ENCODE measurements at places on chromosomes 2 and 18.

GRCh38 chr18:77079954-77080682 is 52.5 kb downstream of the MBP start:
- no peak for DNase-seq

GRCh38 chr18:42030586-42031182 is 75.7 kb downstream of the PIK3C3 start:
- DNase-seq = peak; percentile 2

DNA sequence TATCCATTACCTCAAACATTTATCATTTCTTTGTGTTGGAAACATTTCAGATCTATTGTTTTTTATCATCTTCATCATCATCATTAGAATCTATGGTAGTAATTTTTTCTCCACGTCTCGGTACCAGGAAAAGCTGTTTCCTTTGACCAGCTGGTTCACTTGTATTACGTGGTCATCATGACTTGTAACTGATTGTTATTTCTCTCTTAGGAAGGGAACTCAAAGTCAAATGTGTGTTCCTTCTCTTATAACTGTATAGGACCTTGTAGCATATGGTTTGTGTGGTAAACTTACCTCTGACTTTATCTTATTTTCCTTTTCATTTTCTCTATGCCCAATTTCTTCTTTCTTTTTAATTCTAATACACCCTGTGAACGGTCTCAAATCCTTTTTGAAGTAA is 16.5 kb downstream of the NCOA1 start:
- no peak for DNase-seq

DNA sequence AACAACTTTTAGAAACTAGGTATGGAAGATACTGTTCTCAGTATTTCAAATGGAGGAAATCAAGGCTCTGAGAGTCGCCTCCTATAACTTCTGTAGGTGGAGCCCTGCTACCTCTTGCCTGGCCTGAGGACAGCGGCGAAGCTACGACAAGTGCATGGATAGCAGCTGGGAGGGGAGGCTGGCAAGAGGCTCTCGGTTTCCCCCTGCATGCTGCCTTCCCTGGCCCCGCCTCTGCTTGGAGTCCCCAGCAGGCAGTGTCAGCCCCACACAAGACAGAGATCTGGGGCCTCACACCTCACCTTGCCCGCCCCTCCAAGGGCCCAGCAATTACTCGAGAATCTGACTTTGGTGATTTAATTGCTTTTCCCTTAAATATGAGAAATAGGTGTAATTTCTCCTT is 107.6 kb upstream of the POU3F3 start:
- no peak for DNase-seq

DNA sequence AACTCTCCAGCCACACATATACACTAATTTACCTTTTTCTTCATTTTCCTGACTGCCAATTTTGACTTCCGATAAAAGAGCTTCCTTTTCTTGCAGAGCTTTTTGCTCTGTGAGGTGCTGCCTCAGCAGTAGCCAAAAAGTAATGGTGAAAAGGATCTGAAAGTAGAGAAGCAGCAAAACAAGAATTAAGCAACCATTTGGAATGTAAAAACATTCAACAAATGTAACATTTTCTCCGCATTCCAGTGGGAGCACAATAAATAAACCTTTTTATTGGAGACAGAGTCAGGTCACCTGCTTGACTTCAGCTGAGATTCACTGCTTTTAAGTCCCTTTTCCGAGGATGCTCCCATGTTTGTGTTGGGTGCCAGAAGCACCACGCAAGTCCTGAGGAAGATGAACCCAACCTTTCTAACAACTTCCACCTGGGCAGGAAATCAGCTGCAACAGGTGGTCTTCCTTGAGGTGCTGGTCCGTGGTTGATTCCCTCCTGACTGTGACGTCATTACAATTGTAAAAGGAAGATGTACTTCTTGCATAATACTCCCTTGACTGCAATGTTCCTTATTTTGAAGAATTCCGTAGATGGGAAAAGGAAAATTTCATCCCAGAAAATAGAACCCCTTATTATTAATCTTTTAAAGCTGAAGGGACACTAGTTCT is 265.5 kb downstream of the NAPG start:
- DNase-seq = no peak

DNA sequence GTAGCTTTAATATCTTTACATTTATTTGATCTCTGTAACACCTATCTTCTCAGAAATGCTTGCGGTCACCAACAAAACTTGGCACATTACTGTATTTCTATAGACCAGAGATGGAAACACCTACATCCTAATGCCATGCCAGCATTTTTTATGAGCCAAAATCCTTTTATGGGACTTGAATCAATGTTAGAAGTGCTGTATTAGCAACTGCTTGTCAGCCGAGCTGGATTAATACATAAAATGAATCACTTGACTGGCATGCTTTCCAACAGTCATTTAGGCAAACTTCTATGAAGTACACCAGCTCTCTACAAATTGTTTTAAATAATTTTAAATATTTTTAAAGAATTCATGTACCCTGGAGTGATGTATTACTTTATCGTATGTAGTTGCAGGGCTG is 272.9 kb upstream of the NRP2 start:
- DNase-seq = no peak

- no peak for DNase-seq
Measured at GRCh38 chr2:71166812-71167211, 36.4 kb downstream of the MPHOSPH10 start.

GRCh38 chr2:27324720-27325119 is 1.8 kb upstream of the MPV17 start:
- DNase-seq = no peak

DNA sequence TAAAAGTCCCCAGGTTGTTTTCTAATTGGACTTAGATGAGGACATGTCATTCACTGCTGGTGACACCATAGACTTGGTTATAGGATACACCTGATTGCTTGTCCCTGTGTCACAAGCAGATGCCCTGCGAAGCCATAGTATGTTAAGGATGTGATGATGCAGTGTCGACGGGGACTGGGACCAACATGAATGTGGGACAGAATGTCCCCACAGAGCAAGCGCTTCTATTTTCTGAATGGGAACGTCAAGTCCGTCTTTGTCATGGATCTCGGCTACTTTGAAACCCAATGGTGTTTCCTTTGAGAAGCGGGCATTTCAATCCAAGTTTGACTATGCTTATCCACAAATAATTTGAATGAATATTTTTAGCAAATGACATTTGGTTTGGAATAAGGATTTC is 2.1 kb downstream of the GCG start:
- DNase-seq = no peak

- DNase-seq = no peak
Measured at GRCh38 chr18:44742718-44743311, 62.1 kb downstream of the SETBP1 start.

DNA sequence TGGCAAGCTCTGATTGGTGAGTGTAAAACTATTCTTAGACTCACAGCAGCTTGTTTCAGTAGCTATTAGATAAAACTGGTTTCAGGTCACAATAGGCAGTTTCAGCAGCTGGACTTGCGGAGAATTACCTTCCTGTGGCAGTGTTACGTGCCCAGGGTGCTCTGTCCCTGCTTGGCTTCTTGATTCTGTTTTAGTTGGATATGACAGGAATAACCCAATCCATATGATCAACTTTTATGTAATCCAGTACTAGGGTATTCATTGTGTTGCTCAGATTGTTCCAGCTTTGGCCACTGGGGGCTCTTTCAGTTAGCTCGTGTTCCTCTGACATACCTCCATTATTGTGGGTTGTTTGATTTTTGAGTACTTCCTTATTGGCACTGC is 43.1 kb downstream of the INPP4A start:
- DNase-seq = peak; percentile 9

- peak; percentile 37 for DNase-seq
Measured at GRCh38 chr2:160433466-160434140, 60.0 kb downstream of the RBMS1 start.

- DNase-seq = no peak
Measured at GRCh38 chr2:236341067-236341466, 76.9 kb upstream of the ASB18 start.

- no peak for DNase-seq
Measured at GRCh38 chr18:5588529-5588928, 44.7 kb upstream of the EPB41L3 start.

GRCh38 chr2:26527726-26528585 is 50.0 kb upstream of the OTOF start:
- DNase-seq = no peak

All from NCI-H460 (cell line).